ENCODE measurements at places on chromosomes 4 and X.
A peak's percentile ranks its signal among the peaks of the same experiment; 100 is the strongest.

GRCh38 chr4:42360256-42360669 is 37.0 kb upstream of the SHISA3 start:
- DNase-seq: no peak

GRCh38 chr4:6504900-6505496 is 32.6 kb upstream of the PPP2R2C start:
- no peak for DNase-seq

DNA sequence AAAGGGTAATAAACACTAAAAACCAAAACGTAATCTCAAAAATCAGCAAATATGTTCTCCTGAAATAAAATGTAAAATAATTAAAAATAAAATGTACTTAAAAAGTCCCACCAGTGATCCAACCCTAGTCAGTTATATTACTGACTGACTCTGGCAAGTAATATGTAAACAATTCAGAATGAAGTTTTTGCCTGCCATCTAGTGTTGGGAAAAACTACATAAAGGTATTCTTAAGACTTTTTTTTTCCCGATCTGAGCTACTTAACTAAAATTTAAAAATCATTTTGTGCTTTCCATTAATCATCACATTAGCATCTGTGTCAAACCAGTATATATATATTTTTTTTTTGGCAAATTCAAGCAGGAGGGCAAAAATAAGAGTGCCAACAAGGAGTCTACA is 24.0 kb downstream of the RCHY1 start:
- DNase-seq: no peak

GRCh38 chr4:25330905-25331808 is 18.6 kb downstream of the ZCCHC4 start:
- no peak for DNase-seq

- DNase-seq: no peak
Observed at GRCh38 chr4:187141101-187141500, 417.4 kb upstream of the FAT1 start.

GRCh38 chr4:123479944-123480343 is 83.3 kb downstream of the SPRY1 start:
- DNase-seq: no peak

- peak; percentile 6 for DNase-seq
Observed at GRCh38 chrX:17788439-17788838, 51.1 kb downstream of the SCML1 start.

GRCh38 chrX:3951859-3952258 is 238.4 kb upstream of the PRKX start:
- no peak for DNase-seq

DNA sequence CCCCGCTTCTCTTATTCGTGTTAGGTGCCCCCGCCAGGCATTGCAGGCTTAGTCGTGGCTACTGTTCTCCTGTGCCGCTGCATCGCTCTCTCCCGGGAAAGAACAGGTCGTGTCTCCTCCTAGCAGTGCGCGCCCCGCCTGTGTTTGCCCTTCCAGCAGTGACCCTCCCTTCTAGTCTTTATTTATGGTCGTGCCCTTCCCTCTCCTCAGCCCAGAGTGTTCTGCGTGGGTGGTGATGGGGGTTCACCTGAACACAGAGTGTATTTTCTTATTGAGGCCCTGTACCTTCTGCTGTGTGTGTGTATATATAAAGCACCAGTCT is 15.2 kb downstream of the USP11 start:
- DNase-seq: no peak

DNA sequence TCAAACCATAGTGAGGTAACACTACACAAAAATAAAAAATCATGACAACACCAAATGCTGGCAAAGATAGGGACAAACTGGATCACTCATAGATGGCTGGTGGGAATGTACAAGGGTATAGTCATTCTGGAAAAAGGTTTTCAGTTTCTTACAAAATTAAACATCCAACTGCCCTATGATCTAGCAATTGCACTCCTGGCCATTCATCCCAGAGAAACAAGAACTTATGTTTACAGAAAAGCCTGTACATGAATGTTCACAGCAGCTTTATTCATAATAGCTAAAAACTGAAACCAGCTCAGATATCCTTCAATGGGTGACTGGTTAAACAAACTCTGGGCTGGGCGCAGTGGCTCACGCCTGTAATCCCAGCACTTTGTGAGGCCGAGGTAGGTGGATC is 43.3 kb downstream of the NYX start:
- no peak for DNase-seq

DNA sequence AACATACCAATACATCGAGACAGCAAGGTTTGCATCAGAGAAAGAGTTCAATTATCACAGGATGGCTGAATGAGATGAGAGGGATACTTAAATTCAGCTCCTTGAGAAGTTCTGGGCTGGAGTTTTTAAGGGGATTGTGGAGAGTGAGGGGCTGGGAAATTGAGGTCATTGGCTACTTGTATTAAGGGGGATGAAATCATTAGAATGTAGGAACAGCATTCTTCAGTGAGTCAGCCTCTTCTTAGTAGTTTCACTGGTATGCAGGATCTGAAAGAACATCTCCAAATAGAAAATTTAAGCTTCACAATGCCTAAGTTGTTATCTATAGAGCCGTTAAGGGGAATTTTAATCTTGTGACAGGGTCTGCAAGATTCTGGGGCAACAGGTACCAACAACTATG is 211.6 kb upstream of the TAPT1 start:
- DNase-seq: no peak

DNA sequence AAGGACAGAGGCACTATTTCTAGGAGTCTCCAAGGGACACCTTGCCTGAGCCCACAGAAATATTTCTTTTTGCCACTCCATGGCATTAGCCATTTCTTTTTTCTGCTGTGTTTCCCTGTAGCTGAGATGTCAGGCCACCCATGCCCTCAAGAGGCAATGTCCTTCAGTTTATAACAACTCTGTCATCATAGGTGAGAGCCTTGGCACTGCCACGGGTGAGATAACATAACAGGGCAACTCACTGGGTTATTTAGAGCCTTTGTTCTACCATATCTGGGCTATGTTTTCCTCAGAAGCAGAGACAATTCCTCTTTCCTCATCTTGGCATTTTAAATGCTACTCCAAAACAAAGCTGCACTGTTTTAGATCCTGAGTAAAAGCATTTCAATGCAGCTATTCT is 99.9 kb upstream of the MAOA start:
- DNase-seq: no peak

- DNase-seq: no peak
Observed at GRCh38 chrX:119654112-119654531, 38.8 kb downstream of the SEPTIN6 start.

GRCh38 chr4:133474501-133474900 is 325.4 kb downstream of the PCDH10 start:
- DNase-seq: no peak

- no peak for DNase-seq
Observed at GRCh38 chr4:155629183-155629825, 37.3 kb upstream of the GUCY1A1 start.

DNA sequence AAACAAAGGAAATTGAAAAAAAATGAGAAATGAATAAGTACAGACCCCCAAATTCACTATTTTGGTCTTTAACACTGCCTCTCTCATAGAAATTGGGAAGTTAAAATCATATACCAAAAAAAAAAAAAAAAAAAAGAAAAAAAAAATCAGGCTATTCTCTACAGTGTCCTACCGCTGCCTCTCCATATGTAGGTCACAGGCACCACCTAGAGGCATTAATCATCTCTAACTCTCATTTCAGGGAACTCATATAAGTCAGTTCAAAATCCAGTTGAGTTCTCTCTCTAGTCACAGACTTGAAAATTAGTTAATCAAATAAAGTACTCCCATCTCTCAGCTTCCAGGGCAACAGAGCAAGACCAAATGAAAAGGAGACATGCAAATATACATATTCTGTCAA is 47.9 kb downstream of the COX18 start:
- DNase-seq: no peak

- DNase-seq: no peak
Observed at GRCh38 chr4:153428941-153429475, 37.2 kb upstream of the TMEM131L start.

DNA sequence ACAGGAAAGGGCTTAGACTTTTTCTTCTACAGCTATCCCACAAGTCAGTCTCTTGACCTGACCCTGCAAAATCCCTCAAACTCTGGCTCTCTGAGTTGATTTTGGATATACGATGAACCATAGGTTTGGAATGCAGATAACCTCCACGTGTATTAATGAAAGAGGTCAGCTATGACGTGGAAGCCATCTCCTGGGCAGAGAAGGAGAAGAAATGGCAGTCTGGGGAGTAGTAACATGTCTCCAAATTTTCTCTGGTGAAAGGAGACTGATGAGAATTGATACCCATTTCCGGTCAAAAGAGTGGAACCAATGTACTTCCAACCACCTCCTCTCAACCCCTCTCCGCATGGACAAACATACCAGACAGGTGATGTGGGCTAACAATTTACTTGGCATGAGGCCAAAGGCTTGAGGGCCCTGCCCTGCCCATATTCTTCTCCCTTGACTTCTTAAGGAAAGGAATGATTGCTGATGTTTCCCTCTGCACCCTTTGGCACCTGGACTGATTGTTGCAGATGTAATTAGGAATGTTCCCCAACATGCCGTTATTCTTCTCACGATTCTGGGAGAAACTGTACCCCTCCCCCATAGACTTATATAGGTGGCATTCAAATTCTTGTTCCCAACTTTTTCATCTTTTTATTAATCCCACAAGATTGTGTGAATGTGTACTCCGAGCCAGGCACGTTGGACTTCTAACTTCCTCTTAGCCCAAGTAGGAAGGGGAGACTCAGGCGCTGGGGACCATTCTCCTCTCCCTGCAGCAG is 580 bp upstream of the PLS3 start:
- no peak for DNase-seq

GRCh38 chr4:31748382-31748781 is 1028.2 kb downstream of the PCDH7 start:
- no peak for DNase-seq

DNA sequence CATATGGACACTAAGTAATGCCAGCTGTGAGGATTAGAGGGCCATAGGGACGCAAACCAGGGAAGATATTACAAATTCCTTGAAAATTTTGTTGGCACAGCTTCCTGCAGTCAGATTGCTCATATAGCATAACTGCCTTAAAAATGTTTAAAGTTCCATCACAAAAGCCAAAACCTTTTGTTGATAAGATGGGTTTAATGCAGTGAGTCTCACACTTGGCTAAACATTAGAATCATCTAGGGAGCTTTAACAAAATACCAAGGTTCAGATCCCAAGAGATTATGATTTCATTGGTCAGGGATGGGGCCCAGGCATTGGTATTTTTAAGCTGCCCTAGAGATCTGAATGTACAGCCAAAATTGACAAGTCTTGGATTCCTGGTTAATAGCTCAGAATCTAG is 376.5 kb upstream of the MAD2L1 start:
- no peak for DNase-seq

Measured in activated CD8-positive, alpha-beta memory T cell treated with anti-CD3 and anti-CD28 coated beads for 48 hours (primary cell).